ENCODE measurements at places on chromosomes 7 and 10.

DNA sequence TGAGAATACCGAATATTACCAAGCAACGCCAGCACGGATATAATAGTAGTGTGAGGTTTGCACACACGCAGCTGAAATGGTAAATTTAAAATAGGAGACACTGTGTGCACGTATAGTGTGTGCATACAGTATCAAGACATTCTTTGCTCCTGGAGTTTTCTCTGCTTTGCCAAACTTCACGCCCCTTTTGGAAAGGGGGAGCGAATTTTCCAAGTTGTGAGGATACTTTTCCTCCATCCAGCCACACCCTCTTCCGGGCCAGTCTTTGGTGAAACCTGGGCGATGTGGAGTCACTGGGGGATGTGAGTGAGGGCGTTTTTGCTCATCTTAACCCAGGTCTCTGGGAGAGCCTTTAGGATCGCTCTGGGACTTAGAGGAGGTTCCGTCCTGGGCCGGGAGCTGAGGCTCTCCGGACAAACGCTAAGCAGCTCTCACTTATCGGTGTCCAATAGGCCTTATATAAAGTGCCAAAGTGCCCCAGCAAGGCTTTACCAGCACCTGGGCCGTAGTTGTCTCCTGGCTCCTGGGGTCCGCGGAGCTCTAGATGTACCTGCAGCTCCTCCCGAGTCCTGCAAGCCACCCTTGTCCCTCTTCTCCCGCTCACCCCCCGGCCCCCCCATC, 160.0 kb upstream of the MKI67 start:
- no peak for DNase-seq

GRCh38 chr10:15877836-15878576, 17.7 kb upstream of the MINDY3 start:
- DNase-seq = no peak

- DNase-seq = no peak
Measured at GRCh38 chr7:6153646-6154541, 118.5 kb downstream of the CYTH3 start.

GRCh38 chr10:52092390-52092789, 221.7 kb upstream of the DKK1 start:
- no peak for DNase-seq

- no peak for DNase-seq
Measured at GRCh38 chr7:44162179-44162578, 21.0 kb upstream of the MYL7 start.

DNA sequence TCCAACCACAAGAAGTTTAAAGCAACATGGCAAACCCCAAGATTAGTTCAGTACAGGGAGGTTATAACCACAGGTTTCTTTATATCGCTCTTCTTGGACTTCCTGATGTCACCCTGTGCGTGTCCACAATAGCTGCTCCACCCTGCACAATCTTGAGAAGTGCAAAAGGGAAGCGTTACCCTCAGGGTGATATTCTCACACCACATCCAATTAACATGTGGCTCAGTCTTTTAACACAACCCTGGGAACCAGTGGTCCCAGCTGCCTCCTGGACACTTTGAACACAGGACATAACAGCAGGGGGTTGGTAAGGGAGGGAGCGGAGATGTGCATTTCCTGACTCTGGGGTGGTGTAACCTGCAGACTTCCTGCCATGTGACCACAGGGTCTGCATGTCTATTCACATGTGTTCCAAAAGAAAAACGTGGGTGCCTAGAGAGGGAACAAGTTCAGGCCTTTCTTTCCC, 64.6 kb downstream of the GSAP start:
- DNase-seq = peak; percentile 27

GRCh38 chr10:92567952-92568600, 5.8 kb downstream of the IDE start:
- no peak for DNase-seq

DNA sequence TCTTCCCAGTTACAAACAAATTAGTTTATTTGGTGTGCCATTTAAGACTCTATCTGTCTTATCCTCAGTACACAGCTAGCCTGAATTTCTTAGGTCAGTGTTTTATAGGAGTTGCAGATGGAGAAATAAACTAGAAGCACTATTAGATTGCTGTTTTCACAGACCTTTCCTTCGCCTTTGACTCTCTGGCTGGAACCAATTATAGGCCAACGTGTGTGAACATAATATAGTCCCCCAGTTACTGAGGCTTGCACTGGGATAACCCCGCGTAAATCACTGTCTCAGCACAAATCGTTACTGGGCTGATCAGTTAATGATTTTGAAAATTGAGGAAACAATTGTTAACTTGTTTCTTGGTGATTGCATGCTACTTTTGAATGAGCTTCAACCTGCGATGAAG, 233.4 kb downstream of the GFRA1 start:
- no peak for DNase-seq

GRCh38 chr10:12405342-12406320, 56.3 kb downstream of the CAMK1D start:
- DNase-seq = peak; percentile 56

DNA sequence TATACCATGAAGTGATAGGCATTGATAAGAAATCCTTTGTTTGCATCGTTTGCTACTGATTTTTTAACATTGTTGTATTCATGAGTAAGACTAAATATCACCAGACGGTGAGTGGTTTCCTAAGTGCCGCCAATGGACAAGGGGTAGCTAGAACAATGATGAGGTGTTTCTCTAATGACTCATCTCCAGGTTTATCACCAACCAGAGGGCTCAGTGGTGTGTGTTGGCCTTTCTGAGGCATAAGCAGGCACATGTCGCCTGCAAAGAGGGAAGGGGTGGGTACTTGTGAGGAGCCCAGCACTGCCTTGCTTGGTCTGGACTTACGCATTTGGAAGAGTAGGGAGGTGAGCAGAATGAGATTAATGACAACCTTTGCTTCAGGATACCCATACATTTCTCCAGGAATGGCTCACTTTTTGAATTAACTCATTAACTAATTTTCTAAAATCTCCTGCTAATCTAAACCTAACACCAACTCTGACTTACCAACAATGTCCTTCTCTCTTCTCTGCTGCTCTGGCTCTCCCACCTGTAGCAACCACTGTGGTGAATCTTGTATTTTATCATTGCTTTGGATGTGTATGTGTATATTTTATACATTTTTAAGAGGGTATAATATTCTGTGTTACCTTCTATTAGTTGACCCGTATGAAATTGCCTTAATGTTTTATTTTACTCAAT, 722.6 kb downstream of the GRID1 start:
- DNase-seq = no peak

DNA sequence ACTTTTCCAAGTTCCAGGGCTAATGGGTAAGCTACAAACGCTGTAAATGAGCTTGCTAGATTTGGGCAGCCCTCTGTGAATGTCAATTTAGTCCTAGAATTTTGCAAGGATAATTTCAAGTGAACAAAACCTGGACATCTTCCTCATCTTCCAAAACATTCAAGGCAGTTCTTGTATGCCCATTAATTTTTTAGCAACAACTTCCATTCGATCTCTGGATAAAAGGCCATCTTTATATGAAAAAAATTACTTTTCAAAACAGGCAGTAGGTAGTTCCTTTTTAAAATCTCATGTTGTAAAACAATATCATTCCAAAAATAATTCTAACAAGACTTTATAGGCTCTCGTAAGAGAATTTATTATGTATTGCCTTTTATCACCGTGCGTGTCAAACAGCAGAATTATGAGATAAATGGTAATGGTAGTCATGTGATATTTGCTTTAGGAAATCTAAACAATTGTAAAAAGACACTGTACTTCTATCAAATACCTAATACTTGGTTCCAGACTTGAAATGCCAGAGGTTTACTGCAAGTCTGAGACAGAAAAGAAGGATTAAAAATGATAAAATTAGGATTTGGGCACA, 143.7 kb upstream of the NRP1 start:
- no peak for DNase-seq

GRCh38 chr7:25032774-25033743, 53.1 kb upstream of the OSBPL3 start:
- no peak for DNase-seq

GRCh38 chr10:36091007-36091406, 448.9 kb upstream of the FZD8 start:
- DNase-seq = no peak

DNA sequence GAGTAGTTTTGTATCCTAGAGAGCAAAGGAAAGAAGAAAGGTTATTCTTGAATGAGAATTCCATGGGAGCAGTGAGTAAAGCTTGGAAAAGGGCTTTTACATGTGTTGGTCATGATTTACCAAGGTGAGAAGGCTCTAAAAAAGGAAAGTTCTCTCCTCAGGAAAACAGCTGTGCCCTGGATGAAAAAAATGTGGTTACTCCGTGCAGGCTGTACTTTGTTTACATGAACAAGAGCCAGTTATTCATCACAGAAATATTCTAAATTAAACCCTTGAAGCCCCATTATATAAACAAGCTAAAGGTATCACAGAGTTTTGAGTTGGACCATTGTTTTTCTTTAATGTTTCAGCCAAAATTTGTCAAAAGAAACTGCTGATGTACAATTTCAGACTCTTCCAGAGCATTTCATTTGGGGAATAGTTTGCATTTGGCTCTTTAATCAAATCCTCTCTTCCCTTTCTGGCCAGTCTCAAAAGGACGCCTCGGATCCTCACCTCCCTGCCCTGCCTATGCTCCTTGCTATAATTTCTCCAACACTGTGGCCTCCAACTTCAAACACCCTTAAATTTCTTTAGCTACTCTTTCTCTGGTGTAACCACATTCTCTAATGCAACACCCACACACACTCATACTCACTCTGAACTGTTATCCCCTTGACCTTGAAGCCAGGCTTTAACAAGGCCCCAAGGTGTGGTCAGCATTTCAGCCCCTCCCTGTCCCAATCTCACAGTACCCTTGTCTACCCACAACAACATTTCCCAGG, 47.4 kb downstream of the AFAP1L2 start:
- DNase-seq = peak; percentile 61

GRCh38 chr7:84510505-84510904, 315.9 kb upstream of the SEMA3A start:
- DNase-seq = no peak

- peak; percentile 93 for DNase-seq
Measured at GRCh38 chr7:16121876-16122390, 299.4 kb downstream of the CRPPA start.

DNA sequence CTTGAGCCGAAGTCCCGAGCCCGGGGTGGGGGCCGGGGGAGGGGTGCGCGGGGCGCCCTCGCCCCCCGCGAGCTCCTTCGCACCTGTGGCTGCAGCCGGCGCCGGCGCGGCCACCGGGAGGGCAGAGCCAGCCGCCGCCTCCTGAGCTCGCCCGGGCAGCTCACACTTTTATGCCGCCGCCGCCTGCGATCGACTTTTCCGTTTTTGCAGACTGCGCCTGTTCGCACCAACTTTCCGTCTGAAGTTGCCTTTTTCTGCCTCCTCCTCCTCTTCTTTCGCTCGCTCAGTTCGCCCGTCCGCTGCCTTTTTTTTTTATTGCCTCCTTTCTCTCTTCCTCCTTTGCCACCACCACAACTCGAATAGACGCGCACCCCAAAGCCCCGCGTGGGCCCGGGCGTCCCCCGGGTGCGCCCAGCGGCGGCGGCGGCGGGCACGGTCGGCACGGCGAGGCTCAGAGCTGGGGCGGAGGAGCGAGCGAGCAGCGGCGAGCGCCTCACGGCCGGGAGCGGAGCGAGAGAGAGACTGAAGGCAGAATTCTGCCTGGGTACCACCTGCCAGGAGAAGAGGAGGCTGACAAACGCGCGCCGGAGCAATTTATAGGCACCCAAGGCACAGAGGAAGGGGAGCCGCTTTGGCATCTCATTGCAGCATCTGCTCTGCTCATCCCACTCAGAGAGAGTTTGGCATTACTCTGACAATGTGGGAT, at the start of gene C1QL3:
Gene C1QL3 (minus strand): TSS at position 569 of the 706 bp plus-strand sequence. CDS start 814 bp downstream, outside the sequence.
- peak; percentile 52 for DNase-seq

- DNase-seq = peak; percentile 68
Measured at GRCh38 chr10:110530131-110530831, 32.6 kb downstream of the DUSP5 start.

DNA sequence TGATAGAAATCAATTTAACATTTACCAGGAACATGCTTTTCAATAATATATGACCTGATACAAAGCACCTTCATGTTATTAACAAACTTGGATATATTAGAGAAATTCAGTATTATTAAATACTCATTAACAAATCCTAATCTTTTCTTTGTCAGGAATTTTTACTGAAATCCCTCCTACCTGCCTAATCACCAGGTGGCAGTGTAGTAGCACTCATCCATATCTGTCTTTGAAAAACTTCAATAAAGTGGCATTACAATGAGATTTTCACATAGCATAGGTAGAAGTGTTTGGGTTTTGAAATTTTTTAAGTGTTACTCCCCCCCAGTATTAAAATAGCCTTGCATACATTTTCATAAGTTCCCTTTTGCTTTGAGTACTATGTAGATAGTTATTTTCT, 1246.6 kb upstream of the LRRN3 start:
- DNase-seq = peak; percentile 50

- no peak for DNase-seq
Measured at GRCh38 chr10:1199345-1199673, 143.1 kb downstream of the WDR37 start.

DNA sequence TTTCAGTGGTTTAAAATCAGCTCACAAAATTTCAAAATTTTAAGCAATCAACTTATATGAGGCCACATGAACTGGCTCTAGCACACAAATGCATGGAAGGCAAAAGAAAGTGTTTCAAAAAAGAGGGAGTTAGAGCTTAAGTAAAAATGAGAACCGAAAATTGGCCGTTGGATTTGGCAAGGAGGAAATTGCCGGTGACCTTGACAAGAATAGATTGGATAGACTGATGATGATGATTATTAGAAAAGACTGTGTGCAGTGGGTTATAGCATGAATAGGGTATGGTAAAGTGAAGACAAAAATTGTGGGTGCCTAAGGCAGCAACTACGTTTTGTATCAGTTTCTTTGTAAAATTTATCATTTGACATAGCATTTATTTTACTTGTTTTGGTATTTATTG, 175.7 kb downstream of the SEMA3D start:
- DNase-seq = no peak

DNA sequence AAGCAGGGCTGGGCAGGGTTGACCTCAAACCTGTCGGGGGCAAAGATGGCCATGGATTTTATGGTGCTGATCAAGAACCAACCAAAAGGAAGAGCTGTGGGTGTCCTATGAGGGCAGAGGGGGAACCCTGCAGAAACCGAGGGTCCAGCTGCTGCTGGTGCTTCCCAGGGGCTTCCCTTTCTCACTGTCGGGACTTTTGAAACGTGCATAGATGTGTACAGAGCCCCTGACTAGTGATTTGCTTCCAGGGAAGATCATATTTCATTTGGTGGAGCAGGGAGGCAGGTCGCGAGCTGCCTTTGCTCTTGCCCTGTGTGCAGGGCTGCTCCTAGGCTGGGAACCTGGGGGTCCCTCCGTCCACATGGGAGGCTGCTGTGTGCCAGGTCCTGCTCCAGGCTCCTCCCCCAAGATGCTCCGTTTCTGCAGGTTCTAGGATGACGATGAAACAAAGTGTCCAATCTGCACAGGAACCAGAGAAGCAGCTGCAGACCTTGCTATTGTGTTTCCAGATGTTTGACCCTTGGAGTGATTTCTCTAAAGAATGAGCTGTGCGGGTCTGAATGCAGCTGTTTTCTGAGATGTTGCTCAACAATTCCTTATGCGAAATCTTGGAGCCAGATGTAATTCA, 9.4 kb upstream of the INPP5A start:
- peak; percentile 79 for DNase-seq

GRCh38 chr7:120521761-120522737, 249.1 kb downstream of the KCND2 start:
- no peak for DNase-seq

GRCh38 chr10:71623098-71623985, 96.2 kb downstream of the C10orf105 start:
- DNase-seq = peak; percentile 36

Data from lung (tissue), 17 donors.